NCI-H2081 (cell line): ENCODE measurements at places on chromosomes 13 and 19.

DNA sequence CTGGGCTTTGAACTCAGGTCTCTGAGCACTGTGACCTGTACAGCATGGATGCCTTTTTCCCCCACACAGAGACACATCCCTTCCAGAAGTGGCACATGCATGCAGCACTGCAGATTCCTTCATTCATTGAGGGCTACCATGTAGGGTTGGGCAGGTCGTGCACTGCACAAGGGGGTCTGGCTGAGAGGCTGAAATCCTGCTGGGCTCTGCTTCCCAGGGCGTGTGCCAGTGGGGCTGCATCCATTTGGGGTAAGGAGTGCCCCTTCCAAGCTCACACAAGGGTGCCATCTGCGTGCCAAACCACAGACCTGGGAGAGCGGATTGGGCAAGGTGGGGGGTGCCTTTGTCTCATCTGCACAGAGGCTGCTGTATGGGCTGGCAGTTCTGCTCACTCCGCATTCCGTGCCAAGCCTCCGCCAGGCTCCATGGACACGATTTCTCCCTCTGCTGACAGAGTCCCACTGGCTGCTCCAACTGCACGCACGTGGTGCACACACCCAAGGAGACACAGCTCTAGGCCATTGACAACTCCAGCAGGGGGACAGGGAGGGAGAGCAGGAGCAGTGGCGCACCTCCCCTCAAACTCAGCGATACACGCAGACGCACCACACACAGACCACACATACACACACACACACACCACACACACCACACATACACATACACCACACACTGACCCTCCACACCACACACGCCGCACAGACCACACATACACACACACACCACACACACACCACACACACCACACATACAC is 4.5 kb upstream of the SHISA7 start:
- DNase-seq: peak; percentile 66

DNA sequence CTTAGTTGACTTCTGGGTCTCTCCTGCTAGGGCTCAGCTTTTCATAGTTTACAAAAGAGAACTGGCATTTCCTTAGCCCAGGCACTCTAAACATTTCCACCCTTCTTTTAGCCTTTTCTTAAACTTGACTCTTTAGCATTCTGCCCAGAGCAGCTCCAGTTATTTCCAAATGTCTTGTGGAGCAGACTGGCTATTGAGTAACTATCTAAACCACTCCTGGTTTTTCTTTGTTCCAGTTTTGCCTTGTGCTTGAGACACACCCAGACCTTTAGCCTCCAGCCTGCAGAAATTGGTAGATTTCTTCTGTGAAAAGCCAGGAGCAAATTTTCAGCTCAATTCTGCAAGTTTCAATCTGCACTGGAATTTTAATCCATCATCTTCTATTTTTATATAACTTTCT is 1813.1 kb downstream of the OLFM4 start:
- no peak for DNase-seq

DNA sequence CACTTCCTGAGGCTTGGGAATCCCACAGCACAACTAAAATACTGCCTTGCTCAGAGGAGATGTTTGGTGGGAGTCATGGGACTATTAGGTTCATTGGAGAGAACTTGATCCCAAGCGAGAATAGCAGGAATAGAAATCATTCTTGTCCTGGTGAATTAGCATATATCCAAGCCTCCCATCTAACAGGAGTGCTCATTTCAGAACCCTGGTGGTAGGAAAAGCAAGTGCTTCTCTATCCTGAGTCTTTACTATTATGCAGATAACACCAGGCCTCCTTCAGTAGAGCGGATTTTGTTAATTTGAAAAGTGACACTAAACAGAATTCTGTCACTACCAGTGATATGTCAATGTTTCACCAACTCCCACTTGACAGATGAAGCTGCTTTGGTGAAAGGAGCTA is 199.5 kb downstream of the ATP8A2 start:
- no peak for DNase-seq

DNA sequence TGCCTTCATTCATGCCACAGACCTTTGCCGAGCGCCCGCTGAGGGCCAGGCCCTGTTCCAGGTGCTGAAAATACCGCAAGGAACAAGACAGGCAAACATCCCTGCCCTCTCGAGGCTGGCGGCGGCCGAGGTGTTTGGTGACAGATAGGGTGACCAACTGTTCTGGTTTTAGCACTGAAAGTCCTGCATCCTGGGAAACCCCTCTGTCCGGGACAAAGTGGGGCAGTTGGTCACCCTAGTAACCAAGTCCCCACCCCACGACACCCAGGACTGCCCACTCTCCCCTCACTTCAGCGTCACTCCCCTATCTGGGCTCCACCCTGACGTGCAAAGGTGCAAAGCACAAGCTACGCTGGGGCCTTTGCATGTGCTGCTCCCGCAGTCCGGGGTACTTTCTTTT is 17.3 kb downstream of the ZBTB7A start:
- no peak for DNase-seq

DNA sequence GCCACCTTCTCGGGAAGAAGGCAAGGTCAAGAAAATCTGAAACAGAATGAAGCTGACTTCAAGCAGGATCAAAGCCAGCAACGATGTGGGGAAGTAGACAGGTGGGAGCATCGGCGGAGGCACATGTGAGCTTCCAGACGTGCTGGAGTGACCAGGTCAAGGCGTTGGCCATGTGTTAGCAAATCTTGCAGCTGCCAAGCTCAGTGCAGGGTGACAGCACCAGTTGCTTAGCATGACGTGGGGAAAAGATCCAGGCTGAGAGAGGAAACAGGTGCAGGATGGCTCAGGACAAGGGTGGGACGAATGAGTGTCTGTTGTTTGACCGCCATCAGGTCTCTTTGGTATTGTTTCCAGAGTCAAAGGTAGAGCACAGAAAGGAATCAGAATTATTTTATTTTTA is 92.3 kb downstream of the TNFSF13B start:
- no peak for DNase-seq

DNA sequence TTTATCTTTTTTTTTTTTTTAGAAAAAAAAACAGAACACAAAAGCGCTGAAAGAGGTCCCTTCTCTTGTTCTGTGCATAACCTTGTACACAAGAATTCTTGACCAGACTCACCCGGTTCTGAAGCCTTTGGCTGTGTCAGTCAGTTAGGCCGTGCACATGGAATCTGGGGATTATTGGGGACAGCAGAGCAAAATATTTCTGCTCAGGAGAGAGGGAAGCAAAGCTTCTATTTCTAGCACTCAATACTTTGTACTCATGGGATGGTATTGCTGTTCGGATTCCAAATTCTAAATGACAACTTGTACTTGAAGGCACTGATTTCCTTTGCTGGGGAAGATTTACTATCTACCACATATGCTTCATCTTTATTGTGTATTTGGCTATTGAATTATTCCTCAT is 272.7 kb downstream of the NHLRC3 start:
- DNase-seq: no peak

GRCh38 chr19:18226956-18227780 is 930 bp upstream of the PDE4C start:
- DNase-seq: no peak

DNA sequence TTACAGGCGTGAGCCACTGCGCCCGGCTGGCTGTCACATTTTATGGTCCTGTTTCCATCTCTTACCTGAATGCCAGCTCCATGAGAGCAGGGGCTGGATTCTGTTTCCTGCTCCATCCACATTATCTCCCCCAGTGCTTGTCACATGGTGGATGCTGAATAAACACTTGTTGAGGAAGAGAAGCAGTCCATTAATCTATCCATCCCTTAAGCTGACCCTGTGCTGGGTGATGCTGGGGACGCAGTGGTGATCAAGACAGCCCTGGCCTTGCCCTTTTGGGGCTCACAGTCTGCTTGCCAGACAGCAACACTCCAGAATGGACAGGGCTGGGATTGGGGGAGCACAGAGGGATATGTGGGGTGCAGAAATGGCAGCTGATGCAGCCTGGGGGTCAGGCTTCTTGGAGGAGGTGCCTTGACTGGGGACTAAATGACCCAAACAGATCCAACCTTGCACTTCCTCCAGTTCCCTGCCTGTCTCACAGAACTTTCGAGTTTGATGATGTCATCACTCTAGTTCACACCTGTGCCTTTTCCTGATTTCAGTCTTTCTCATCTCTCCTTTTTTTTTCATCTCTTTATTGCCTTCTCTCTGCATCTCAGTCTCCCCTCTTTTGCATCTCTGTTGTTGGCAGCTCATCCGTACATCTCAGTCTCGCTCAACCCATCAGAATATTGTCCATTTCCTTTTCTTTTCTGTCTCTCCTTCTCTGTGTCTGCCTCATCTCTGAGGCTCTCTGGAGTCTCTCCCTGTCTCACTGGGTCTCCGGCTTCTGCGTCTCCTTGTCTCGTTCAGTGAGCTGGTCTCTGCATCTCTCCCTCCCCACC is 4.6 kb downstream of the IRF2BP1 start:
- DNase-seq: no peak

DNA sequence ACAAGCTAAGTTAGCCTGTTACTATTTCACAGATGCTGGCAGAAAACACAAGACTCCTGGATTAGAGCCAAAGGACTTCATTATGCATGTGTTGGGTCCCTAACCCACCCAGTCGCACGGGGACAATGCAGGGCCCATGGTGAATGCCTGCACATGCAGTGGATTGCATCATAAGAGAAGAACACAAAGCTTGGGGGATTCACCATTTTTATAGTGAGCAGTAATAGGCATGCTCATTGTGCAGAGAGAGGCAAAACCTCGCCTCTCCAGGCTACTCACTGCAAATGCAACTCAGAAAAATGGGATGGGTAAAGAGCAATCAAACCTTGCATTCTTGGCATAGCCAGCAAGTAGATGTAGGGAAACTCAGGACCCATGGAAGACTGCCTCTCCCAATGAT is 115.8 kb downstream of the DIAPH3 start:
- DNase-seq: no peak

DNA sequence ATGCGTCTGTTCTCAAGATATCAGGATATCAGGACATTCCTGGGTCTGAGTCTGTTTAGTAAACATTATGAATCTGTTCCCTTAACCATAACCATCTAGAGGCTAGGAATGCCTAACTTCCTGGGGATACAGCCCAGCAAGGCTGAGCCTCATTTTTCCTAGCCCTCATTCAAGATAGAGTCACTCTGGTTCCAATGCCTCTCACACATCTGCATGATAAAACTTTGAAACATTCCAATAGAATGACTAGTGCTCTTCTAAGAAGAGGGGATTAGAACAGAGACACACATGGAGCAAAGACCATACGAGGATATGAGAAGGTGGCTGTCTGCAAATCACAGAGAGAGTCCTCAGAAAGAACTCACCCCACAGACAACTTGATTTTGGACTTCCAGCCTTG is 20.6 kb upstream of the CABP5 start:
- no peak for DNase-seq

GRCh38 chr13:66407128-66407527 is 823.0 kb downstream of the PCDH9 start:
- DNase-seq: no peak

- no peak for DNase-seq
These were observed 11.7 kb upstream of the CASP14 start for GRCh38 chr19:15037586-15037985.

DNA sequence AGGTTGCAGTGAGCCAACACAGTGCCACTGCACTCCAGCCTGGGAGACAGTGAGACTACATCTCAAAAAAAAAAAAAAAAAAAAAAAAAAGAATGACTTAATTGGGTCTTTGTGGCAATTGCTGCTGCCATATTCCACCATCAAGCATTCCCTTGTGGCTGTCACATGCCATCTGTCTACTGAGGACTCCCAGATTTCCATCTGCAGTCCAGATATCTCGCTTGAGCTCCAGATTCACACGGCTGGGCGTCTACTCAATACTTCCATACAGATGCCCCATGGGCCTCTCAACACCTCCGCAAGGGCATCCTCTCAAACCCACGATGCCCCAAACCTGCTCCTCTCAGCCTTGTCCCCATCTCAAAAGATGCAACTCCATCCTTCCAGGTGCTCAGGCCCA is 12.9 kb downstream of the TMEM143 start:
- no peak for DNase-seq

DNA sequence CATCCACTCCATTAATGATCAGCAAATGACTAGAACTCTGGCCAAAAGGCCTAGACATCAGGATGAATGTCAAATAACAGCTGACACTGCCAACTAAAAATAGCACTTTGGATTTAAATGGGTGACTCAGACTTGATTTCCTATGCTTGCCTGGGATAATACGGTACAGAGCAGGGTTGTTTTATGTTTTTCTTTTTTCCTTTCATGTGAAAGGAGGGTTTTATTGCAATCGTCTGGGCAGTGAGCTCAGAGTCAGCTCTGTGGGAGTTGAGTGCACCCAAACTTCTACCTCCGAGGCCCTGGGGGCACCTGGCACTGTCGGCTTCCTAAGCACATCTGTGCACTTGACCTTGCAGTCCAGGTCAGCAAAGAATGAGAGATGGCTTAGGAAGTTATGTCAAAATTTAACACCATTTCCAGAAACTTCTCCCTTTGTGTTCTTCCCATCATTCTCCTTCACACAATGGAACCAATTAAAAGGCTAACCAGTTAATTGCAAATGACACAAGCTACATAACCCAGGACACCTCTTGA is 134.1 kb downstream of the LACC1 start:
- DNase-seq: no peak

DNA sequence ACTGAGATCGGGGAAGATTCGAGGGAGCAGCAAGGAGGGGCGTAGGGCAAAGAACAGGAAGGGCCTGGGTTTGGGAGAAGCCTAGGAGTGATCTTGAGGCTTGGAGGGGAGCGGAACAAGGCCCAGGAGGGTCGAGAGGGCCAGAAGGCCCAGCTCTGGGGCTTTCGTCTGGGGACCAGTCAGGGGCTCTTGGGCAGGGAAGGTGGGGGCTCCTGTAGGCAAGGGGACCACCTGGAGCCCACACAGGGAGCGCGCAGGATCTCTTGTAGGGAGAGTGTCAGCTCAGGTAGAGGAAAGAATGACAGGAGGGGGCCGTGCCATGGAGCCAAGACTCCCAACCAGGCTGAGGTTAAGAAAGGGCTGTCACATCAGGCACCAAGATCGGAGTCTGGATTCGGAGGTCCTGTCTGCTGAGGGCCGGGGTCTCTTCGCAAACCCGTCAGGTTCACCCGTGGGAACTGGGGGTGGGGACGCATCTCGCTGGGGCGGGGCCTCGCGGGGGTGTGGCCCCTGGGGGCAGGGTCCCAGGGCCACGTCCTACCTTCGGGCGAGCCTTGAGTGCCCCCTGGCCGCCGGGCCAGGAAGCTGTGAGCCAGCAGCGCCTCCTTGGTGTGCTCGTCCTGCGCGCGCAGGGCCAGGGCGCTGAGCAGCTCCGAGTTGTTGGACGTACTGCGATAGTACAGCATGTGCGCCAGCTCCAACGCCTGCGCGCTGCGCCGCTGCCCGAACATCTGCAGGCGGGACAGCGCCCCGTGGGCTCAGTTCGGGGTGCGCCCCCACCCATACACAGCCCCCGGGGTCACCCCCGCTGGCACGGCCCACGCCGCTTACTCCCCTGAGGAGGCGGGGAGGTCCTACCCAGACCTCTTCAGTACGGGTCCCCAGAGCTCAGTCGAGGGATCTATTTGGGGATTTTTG is 8.4 kb downstream of the EMP3 start:
- peak; percentile 90 for DNase-seq

DNA sequence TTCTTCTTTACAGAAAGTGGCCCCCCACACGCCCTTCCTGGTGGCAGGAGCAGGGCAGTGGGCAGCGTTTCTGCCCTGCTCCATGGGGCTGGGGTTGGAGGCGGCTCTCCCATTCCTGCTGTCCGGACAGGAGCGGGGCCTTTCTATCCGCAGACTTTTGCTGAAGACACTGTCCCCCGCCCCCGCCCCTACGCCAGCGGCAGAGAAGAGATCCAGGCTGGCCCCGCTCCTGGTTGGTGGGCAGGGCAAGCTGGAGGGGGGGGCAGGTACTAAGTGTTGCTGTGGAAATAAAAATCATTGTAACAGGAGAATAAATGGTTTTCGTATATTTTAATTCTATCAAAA is 81.7 kb downstream of the ZNF429 start:
- DNase-seq: no peak

- no peak for DNase-seq
These were observed 45.5 kb upstream of the DACH1 start for GRCh38 chr13:71912524-71912923.

- DNase-seq: no peak
These were observed 157.4 kb downstream of the TNFSF13B start for GRCh38 chr13:108426893-108427292.
